ENCODE measurements at places on chromosomes 5 and 9.

DNA sequence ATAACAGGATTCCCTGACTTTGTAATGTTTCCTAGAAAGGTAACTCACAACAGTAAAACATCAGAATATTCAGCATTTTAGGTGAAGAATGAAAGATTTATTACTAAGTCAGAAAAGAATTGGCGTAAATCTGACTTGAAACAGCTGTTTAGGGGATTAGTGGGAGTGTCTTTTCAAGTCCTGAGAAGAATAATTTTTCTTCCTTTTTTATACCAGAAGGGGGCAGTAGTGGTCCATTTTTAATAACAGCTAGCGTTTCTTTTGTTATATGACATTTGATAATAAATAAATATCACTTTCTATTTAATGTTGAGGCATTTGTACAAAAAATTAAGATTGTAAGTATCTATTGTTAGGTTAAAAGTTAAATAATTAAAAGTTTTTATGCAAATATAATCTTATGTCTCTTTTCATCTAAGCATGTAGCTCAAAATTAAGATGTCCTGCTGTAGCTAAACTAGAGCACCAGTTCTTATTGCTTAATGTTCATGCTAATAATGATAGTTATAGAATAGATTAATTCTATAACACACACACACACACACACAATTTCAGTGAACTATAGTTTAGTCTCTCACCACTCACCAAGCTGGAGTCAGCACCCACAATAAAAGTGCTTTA is 258.7 kb upstream of the ARRDC3 start:
- no peak for DNase-seq

GRCh38 chr9:123191260-123191659 is 77.1 kb downstream of the STRBP start:
- DNase-seq: no peak

DNA sequence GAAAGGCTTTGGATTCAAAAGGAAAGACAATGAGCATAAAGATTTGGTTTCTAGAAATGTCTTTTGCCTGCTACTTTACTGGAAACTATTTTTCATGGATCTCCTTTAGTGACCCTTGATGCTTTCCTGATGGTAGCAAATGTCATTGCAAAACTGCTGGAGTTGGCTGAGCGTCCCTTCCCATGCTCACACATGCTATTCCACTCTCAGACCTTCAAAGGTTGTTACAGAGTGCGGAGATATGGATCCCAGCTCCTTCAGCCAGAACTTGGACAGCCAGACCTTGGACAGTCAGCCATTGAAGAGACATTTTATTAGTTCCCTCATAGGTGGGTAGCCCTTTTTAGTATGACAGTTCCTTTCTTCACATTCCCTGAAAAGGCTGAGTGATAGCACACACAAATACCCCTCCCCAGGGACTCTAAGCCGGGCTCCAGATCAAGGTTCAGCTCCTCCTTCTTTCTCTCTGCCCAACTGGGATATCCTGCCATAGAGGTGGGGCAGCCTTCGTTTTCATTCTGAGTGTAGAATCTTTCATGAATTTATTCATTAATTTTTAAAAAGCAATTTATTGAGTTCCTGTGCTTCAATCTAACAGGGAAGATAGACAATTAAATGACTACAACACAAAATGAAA is 153.3 kb upstream of the SLC44A1 start:
- DNase-seq: no peak

GRCh38 chr5:89534331-89534730 is 651.3 kb upstream of the MEF2C start:
- DNase-seq: no peak

- no peak for DNase-seq
Observed at GRCh38 chr5:34735491-34736426, 79.6 kb downstream of the RAI14 start.

DNA sequence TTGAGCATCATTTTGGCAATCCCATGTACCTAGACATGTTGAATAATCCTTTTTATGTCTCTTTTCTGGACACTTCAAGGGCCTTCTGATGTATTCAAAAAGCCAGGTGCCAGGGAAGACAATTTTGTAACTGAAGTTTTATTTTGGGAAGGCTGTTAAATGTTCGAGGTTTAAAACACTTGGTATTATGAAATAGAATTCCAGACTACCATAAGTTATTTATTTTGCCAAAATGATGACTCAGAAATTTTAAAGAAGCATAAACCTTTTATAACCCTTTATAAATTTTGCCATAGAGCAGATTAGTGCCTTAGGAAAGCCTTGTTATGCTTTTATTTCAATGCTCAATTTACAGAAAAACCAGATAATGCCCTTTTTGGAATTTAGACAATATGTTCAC is 30.3 kb upstream of the UHRF2 start:
- DNase-seq: no peak

DNA sequence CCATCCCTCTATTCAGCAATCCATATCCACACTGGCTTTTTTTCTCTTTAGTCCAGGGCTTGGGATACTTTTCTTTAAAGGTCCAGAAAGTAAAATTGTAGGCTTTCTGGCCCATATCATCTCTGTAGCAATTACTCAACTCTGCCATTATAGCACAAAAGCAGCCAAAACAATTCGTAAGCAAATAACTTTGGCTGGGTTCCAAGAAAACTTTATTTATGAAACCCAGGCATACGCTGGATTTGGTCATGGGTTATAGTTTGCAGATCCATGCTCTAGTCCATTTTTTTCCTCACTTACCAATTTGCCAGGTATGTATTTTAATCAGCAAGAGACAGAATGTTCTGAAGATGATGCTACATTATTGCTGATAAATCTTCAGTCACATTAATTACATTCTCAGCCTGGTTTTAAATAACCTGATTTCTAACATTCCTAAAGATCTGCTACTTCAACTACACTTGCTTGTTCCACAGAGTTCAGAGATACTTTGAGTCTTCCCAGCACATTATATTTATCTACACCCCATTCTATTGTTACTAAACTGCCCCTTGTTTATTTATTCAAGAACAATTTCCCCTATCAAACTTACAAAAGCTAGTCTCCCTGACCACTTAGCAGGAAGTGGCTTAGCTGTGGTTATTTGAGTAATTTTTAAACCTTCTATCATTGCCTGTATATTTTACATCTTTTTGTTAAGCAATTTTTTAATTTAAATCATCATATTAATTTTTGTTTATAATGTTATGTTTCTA is 161.0 kb downstream of the ISL1 start:
- DNase-seq: no peak

- DNase-seq: no peak
Observed at GRCh38 chr5:88836195-88836838, 46.7 kb downstream of the MEF2C start.

DNA sequence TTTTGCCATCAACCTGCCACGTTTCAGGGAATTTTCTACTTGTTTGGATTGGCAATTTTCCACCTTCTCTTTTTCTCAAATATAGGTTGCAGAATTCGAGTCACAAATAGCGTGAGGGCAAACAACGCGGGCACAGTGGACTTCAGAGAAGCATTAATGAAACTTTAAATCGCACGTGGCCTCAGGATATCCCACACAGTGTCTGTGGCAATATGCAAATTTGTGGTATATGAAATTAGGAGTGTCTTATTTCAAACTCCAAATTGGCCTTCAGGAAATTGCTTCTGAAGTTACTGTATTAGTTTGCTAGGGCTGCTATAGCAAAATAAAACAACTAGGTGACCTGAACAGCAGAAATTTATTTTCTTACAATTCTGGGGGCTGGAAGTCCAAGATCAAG is 91.2 kb downstream of the MTRR start:
- DNase-seq: no peak

GRCh38 chr5:173786286-173787187 is 101.6 kb upstream of the CPEB4 start:
- DNase-seq: no peak

GRCh38 chr9:129081388-129081904 is 535 bp downstream of the DOLPP1 start:
- no peak for DNase-seq

DNA sequence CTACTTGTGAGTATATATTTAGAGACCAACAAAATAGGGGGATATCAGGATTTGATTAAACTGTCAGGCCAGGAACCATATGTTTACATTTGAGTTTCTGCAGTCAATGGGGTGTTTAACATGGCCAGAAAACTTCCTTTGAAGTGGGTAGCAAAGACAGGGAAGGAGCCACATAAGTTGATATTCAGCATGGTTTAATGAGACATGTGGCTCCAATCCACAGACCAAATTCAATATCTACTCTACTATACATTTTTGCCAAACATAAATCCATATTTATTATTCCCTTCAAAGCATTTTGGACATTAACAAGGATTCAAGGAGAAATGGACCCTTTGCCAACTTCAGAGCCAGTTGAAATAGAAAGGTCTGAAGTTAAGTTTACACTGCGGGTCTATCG is 99.8 kb downstream of the TAF11L14 start:
- no peak for DNase-seq

GRCh38 chr9:84463272-84463671 is 122.7 kb upstream of the SLC28A3 start:
- DNase-seq: no peak

GRCh38 chr5:68875351-68875750 is 218.5 kb upstream of the SLC30A5 start:
- DNase-seq: no peak

- DNase-seq: no peak
Observed at GRCh38 chr9:127867356-127868277, 9.9 kb downstream of the AK1 start.

DNA sequence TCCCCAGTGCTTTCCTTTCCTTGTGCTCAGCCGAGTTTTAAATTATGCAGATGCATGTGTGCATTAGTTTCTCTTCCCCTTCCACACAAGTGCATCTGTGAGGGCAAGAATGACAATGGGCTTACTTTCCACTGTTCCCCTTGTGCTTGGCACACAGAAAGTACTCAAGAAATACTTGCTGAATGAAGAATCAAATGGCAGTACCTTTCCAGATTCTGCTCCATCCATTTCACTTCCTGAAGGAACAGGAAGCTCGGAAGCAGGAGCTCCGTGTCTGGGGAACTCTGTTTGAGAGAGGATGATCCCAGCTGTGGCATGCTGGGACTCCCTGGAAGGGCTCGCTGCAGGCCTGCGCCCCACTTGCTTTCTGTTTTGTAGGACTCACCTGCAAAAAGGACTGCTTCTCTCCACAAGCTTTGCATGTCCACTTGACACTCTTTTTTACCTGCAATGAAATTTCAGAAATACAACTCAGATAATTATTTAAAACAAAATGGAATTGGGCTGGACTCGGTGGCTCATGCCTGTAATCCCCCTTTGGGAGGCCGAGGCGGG is 5.5 kb downstream of the MRNIP start:
- no peak for DNase-seq

Data from HuH-7.5 (cell line).